Activated T-helper 1 cell treated with anti-CD3 and anti-CD28 coated beads, Interleukin-12 subunit alpha, Interleukin-12 subunit beta, Interleukin-2, Interleukin-4 antibody, amounts not matched to agents 30 ng/mL and 10 ng/mL and 1 ng/mL, durations not matched to agents 14 hours and 24 hours and 36 hours (primary cell): ENCODE measurements at places on chromosomes 7 and 10. TPM values are rescaled to one million over a fixed set of nuclear protein-coding genes. Genes with fewer than 3 reads are reported as not detected.

GRCh38 chr7:37369906-37370305 is 78.8 kb downstream of the ELMO1 start:
- no peak for DNase-seq

GRCh38 chr7:27910326-27910725 is 170.4 kb downstream of the TAX1BP1 start:
- DNase-seq, result no peak

- no peak for DNase-seq
Measured at GRCh38 chr10:89210794-89211425, 3.8 kb upstream of the CH25H start.

The PIK3CG gene
- total RNA-seq, result 38.7 and 39.3 TPM in 2 replicates

The MRPS24 gene
- 118 and 125 TPM in 2 replicates for total RNA-seq

The ACTA2 gene
- total RNA-seq, result 10.9 and 12.2 TPM in 2 replicates

DNA sequence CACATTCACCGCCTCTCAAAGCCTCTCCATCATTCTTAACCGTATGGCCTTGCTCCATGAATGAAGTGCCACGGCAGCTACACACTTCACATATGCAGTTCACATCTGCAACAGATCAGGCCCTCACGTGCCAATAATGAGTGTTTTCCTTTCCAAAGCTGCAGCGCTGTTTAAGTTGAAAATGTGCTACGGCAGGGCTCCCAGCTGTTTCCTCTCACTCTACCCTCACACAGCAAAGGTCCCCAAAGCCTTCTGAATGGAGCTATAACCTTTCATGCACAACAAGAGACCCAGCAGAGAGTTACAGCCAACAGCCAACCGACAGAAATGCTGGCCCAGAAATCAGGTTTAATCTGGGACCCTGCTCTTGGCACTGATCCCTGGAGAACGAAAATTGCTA is 236.1 kb downstream of the ELMO1 start:
- DNase-seq, result no peak

- DNase-seq, result no peak
Measured at GRCh38 chr7:122864016-122864415, 22.2 kb downstream of the CADPS2 start.

The NPFFR1 gene
- total RNA-seq, result not detected in 2 replicates

The ANKRD61 gene
- 0.44 and 0.56 TPM in 2 replicates for total RNA-seq

The ZNF479 gene
- total RNA-seq, result not detected in 2 replicates

The APBB1IP gene
- 39.6 and 43.6 TPM in 2 replicates for total RNA-seq

The RARRES2 gene
- not detected in 2 replicates for total RNA-seq

DNA sequence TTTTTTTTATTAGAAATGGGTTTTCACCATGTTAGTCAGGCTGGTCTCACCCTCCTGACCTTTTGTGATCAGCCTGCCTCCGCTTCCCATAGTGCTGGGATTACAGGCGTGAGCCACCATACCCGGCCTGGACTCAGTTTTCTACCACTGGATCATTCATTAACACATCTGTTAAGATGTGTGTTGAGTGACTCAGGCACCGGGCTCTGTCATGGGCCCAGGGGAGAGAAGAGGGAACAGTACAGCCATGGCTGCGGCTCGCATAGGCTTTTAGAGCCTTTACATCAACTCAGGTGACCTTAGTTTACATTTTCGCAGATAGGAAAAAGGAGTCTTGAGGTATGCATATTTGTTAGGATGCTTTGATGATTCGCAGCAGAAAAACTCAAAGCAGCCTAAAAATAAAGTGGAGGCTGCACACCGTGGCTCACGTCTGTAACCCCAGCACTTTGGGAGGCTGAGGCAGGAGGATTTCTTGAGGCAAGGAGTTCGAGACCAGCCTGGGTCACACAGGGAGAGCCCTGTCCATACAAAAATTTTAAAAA is 3.1 kb upstream of the ARPC1B start:
- no peak for DNase-seq

The GSTO2 gene
- 1.1 and 1.2 TPM in 2 replicates for total RNA-seq

The CHST3 gene
- total RNA-seq, result 0.16 and 0.22 TPM in 2 replicates

- DNase-seq, result no peak
Measured at GRCh38 chr10:13201132-13201531, 33.0 kb downstream of the UCMA start.

The FGFR2 gene
- total RNA-seq, result not detected in 2 replicates
